ENCODE measurements at places on chromosomes 5 and 9.
A peak's percentile ranks its signal among the peaks of the same experiment; 100 is the strongest.

DNA sequence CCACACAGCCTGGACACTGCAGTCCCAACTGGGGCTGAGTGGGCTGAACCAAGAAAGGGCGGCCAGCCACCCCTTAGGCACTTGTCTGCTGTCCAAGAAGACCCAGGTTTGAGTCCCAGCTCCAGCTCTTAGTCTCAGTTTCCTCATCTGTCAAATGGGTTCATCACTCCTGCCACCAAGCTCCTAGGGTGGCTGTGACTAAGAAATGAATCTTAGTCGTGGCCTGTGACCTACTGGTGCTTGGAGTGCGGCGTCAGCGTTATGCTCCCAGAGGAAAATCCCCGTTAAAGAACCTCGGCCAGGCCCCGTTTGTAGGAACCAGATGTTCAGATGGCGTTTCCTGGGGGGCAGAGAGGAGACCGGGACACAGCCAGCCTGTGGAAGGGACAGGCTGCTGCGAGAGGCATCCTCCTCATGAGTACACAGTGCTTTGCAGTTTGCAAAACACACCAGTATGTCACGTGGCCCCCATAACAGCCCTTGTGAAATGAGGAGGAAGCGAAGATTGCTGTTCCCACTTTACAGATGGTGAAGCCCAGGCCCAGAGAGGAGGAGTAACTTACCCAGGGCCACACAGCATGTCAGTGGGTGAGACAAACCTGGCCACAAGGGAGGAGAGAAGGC, 3.3 kb downstream of the FIBCD1 start:
- DNase-seq: no peak

- no peak for DNase-seq
Measured at GRCh38 chr9:10015755-10016154, 597.0 kb downstream of the PTPRD start.

- no peak for DNase-seq
Measured at GRCh38 chr5:107577394-107577950, 93.3 kb downstream of the EFNA5 start.

DNA sequence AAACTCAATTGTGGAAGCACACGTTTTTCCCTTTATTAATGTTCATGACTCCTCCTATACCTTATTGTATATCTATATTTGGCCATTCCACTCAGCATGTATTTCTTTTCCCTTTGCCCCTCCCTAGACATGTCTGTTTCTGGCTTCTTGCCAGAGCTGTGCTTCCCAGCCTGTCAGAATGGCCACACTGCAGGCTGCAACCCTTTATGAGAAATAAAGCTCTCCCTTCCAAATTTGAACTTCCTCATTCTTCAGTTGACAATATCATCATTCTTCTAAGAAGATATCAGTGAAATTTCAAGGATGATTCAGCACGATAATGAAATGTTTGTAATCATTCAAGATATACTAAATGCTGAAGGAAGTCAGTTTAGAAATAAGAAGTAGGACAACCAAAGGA, 107.6 kb upstream of the PRSS3 start:
- no peak for DNase-seq

GRCh38 chr5:115116001-115116400, 53.7 kb downstream of the TRIM36 start:
- no peak for DNase-seq

GRCh38 chr9:125843646-125844045, 96.5 kb downstream of the PBX3 start:
- no peak for DNase-seq

- no peak for DNase-seq
Measured at GRCh38 chr9:5493679-5494511, 16.4 kb upstream of the PDCD1LG2 start.

- no peak for DNase-seq
Measured at GRCh38 chr5:83711982-83712601, 8.6 kb downstream of the HAPLN1 start.

DNA sequence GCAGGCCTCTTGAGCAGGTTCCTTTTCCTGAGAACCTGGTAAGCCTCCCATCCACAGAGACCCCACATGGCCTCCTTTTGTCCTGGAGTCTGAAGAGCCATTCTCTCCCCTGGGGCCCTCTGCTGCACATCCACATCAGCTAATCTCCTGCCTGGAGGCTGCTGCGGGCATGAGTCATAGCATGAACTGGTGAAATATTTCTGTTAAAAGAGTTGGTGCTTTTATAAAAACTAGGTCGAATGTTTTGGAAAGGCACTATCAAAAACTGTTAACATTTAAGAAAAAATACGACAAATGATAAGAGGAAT, 399.4 kb downstream of the CTNND2 start:
- no peak for DNase-seq

DNA sequence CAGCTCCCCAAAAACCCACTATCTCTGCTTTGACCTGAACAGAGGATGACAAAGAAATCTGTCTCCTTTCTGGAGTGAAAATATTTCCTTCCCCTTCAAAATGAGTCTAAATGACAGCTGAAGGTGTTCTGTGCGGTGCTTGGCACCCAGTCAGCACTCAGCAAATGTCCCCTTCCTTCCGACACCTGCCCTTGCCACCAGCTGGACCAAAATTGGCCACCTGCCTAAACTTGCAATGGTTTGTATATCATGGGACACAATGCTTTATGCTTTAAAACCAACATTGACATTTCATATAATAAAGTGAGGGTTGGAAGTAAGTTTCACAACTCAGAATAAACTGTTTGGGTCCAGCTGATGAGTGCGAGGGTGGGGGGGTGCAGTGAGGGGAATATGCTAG, 7.5 kb upstream of the TTC1 start:
- DNase-seq: no peak

DNA sequence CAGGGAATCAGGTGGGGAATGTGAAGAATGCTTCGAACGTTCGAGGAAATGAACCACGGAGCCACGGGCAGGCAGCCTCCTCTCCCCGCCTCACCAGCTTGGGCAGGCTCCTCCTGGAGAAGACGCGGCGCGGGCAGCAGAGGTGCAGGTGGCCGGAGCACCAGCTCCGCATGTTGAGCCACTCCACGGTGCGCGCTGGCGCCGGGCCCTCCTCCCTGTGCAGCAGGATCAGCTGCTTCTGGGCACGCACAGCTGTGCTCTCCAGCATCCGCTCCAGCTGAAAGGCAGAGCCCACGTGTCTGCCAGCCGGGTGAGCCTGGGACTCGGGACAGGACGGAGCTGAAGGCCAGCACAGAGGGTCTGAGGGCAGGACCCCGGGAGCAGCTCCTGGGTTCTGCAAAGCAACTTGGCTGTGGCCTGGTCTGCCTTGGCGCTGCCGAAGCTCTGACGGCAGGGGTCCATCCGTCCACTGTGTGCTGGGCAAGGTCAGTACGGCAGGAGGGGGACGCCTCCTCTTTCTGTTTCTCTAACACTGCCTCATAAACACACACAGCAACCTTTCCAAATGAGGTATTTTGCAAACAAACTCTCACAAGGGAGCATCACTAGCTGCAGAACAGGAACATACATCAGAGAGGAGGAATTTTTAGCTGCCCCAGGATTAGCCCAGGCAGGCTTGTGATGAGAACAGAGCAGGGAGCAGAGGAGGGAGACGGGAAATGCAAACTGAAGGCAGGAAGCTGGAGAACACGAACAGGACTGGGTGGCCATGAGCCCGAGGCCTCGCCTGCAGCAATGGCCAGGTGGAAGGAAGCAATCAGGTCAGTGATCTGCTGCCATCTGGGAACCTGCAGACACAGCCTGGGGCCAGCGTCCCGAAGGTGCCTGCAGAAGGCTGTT, 20.1 kb upstream of the NSMF start:
- no peak for DNase-seq

DNA sequence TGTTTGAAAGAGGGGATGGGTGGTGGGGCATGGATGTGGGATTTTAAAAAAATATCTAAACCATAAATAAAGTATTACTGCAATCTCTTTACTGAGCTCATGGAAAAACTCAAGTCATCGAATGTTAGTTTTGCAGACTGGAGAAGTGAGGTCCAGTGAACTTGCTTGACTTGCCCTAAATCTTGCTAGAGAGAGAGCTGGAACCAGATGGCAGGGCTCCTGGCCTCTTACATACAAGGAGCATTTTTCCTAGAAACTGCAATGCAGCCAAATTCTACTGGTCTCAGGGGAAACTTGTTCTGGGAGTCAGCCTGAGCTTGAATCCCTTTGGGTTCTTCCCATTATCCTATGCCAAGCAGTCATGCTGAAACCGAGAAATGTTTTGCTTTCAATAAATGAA, 2.9 kb upstream of the TGFBI start:
- DNase-seq: no peak

DNA sequence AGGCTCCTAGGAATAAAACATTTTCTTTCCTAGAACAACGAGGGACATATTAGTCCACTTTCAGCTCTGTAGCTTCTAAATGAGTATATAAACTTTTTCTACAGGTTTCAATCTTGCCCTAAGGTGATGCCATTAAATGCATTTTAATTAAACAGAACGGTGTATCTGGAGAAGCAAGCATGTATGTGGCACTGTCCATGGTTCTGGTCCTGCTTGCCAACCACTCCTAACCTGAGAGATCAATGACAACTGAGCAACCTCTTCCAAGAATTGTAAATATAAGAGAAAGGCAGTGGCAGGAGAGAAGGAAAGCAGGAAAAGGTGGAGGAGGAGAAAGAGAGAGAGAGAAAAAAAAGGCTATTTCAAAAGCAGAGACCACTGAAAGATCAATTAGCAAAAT, 95.6 kb upstream of the SPOCK1 start:
- no peak for DNase-seq

GRCh38 chr5:9498541-9499497, 47.1 kb downstream of the SEMA5A start:
- DNase-seq: no peak

- no peak for DNase-seq
Measured at GRCh38 chr9:79006546-79006945, 565.2 kb upstream of the TLE4 start.

GRCh38 chr5:1827886-1828397, 26.7 kb downstream of the NDUFS6 start:
- DNase-seq: peak; percentile 30

GRCh38 chr5:38736089-38736488, 109.7 kb upstream of the OSMR start:
- DNase-seq: no peak

- DNase-seq: no peak
Measured at GRCh38 chr5:40746703-40747102, 9.1 kb downstream of the TTC33 start.

DNA sequence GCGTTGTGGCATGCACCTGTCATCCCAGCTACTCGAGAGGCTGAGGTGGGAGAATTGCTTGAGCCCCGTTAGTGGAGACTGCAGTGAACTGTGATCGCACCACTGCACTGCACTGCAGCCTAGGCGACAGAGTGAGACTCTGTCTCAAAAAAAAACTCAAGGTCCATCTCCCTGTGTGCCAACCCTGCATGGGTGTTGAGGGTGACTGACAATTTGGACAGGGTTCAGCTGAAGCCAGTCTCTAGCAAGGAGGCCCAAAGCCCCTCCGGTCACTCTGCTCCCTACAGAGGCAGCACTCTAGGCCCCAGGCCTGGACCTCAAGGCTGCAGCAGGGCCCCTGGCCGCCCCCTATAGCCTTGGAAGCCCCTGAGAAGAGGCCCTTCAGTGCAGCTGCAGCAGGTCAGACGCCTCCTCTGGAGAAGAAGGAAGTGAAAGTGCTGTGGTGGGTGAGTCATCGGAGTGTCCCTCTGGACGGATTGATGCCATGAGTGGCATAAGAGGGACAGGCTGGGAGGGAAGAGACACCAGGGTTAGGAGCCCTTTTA, 39.2 kb upstream of the NEK6 start:
- no peak for DNase-seq

DNA sequence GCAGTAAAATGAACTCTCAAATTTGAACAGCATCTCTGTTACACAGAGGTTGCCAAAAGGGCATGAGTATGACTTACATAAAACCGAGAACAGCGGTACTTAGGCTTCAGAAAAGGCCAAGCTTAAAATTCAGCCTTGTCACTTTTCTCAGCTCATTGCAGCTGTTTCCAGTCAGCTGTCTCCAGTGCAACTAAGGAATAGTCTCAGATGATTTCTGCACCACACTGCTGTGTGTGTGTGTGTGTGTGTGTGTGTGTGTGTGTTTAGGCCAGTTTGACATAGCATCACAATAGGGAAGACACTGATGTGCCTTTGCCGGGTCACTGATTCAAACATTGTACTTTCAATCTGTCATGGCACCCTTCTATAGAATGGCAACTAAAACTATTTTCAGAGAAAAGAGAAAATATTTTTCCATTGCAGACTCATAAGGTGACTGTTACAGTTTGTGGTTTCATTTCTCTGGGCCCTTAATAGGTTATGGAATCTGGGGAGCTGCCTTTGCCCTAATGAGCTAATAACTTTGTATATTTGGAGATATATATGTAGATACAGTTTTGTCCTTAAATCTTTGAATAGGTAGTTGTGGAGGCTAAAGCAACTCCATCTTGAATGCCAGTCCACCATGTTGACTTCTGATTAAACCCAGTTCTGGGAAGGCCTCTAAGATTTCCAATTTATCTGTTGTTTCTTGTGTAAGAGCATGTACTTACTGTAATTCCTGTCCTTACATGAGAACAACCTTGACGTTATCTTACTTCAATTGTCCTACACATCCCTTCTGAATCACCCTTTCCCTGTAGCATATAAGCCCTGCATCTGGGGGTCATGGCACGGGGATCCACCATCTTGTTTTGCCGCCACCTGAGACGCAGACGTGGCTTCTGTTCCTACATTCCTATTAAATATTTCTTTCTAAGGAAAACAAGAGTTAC, 4.5 kb downstream of the LSM11 start:
- DNase-seq: no peak

DNA sequence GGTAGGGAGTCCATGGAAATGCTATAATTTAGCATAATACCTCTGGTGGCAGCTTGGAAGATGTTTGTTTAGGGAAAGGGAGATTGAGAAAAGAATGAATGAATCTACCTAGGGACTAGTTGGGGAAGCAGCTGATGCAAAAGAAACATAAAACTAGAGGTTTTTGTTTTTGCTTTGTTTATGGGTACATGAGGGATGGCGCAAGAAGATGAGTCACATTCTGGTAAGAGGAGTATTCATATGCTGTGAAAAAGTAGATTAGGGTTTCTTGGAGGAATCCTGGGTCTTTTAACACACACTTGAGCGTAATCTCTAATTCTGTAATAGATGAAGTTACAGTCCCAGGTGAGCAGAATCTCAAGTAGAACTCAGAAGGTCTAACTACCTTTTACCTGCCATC, 17.1 kb downstream of the C9orf43 start:
- no peak for DNase-seq

DNA sequence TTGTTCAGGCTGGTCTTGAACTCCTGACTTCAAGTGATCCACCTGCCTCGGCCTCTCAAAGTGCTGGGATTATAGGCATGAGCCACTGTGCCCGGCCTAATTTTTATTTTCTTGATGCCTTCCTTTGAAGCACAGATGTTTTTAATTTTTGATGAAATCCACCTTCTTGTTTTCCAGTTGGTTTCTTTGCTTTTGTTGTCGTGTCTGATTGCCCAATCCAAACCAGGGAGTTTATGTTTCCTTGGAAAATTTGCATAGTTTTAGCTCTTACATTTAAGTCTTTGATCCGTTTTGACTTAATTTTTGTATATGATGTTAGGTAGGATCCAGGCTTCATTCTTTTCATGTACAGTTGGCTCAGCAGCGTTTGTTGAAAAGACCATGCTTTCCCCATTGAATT, 15.2 kb downstream of the EHMT1 start:
- DNase-seq: no peak

DNA sequence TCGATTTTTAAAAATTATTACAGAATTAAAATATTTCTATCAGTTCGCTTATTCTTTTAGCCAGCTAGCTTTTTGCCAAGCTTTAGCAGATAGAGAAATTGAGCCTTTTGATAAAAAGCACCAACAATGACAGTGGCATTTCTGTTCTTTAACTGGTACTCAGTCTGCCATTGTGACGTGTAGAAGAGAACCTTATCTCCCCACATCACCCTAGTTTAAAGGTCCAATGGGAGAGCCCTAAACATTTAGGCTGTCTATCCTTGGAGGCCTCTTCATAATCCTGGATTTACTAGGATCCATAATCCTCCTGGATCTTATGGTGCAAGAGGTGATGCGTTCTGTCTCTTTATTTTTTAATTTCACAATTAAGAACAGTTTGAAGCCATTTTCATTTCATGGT, 3.0 kb downstream of the BASP1 start:
- DNase-seq: no peak

All from stimulated activated naive CD4-positive, alpha-beta T cell (primary cell).